ENCODE measurements at places on chromosomes 13 and 19. TPM values are rescaled to one million over a fixed set of nuclear protein-coding genes. Genes with fewer than 3 reads are reported as not detected.

SLC25A41 gene
- total RNA-seq = 1.6 TPM

ZNF415 gene
- total RNA-seq = 13.6 TPM

KIR2DL1 gene
- total RNA-seq = not detected

LILRB1 gene
- not detected for total RNA-seq

IFNL1 gene
- not detected for total RNA-seq

GTF3A gene
- total RNA-seq = 116 TPM

RDH8 gene
- not detected for total RNA-seq

NCR1 gene
- not detected for total RNA-seq

ARID3A gene
- 48.4 TPM for total RNA-seq

SLITRK6 gene
- 33.8 TPM for total RNA-seq

ZNF541 gene
- not detected for total RNA-seq

ICAM5 gene
- total RNA-seq = not detected

ZNF497 gene
- total RNA-seq = 8.4 TPM

DNA sequence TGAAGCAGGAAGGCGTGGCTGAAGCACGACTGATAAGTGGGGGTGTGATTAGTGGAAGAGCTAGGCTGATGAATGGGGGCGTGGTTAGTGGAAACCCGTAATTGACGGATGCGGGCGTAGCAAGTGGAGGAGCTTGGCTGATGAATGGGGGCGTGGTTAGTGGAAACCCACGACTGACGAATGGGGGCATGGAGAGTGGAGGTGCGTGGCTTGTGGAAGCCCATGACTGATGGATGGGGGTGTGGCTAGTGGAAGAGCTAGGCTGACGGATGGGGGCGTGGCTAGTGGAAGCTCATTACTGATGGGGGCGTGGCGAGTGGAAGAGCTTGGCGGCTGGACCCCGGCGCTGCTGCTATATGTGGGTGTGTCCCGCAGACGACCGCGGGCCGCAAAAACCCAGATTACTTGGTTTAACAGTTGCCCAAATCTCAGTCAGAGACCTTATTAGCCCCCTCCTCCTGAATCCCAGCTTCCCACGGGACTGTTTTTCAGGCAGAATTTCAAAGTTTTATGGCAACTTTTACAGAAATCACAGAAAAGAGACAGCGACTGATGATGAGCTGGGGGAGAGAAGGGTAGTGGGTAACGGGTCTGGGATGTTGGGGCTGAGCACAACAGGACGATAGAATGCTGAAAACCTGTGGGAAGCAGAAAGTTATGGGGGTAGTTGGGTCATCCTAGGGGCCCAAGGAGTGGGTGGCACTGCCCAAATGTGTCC lies 9.0 kb upstream of the MEIS3 start:
- peak; percentile 94 for DNase-seq

GRCh38 chr13:113052971-113053370 lies 52.6 kb upstream of the F7 start:
- DNase-seq = no peak

GRCh38 chr13:27573265-27573664 lies 47.1 kb downstream of the LNX2 start:
- DNase-seq = no peak

- DNase-seq = no peak
These were observed 123.6 kb downstream of the COL4A2 start for GRCh38 chr13:110430391-110431336.

- no peak for DNase-seq
These were observed 7.0 kb upstream of the ZNF17 start for GRCh38 chr19:57403737-57404563.

GRCh38 chr13:33541456-33541855 lies 255.9 kb upstream of the STARD13 start:
- no peak for DNase-seq

DNA sequence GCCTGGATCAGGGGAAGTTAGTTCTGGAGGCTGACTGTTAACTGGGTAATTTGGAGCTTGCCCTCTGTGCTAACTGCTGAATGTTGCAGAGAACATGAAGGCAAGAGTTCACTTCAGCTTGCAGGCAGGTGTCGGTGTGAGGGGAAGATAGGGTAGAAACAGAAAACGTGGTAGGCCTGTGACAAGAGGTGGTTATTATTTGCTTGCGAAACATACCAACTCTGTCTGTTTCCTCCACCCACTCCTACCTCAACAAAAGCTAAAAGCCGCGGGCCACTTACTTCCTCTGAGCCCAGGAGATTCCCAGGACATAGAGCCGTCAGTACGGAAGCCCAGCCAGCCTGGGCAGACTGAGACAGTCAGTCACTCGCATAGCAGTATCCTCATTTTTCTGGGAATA lies 119.2 kb upstream of the ABCC4 start:
- no peak for DNase-seq

GRCh38 chr19:9786342-9786741 lies 17.8 kb upstream of the ZNF846 start:
- no peak for DNase-seq

GRCh38 chr19:44657211-44657921 lies 13.7 kb downstream of the PVR start:
- DNase-seq = peak; percentile 79

DNA sequence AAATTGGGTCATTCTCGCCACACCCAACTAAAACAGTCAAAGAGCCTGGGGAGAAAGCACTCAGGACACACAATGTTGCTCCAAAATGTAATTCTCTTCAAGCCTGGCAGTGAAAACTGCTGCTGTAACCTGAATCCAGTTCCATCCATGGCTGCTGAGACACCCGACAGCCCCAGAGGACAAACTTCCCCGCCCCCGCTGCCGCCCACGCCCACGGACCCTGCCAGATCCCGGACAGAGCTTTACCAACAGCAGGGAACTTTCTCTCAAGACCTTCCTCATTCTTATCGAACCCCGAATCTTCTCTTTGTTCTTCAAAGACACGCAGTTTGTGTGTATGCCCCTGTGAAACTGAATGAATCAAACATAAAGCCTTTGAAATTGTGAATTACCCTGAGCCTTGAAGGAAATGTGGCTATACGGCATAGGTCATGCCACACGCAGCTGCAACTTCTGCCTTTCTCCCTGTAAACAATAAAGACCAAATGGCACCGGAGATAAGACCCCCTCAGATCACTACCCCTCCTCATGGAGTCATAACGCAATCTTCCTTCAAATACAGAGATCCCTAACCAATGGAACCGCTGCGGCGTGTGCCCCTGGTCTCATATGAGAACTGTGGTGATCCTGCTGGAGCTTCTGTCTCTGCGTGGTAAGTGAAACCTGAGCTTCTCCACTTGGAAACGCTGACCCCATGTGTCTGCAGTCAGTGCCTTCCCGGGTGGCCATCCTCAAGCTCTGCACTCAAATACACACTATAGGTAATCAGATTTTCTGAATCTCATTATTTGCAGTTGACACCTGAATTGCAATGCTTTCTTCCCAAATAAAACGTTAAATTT lies 4.8 kb upstream of the LAMP1 start:
- DNase-seq = peak; percentile 23

- no peak for DNase-seq
These were observed 428.1 kb downstream of the ITGBL1 start for GRCh38 chr13:101880581-101880980.

DNA sequence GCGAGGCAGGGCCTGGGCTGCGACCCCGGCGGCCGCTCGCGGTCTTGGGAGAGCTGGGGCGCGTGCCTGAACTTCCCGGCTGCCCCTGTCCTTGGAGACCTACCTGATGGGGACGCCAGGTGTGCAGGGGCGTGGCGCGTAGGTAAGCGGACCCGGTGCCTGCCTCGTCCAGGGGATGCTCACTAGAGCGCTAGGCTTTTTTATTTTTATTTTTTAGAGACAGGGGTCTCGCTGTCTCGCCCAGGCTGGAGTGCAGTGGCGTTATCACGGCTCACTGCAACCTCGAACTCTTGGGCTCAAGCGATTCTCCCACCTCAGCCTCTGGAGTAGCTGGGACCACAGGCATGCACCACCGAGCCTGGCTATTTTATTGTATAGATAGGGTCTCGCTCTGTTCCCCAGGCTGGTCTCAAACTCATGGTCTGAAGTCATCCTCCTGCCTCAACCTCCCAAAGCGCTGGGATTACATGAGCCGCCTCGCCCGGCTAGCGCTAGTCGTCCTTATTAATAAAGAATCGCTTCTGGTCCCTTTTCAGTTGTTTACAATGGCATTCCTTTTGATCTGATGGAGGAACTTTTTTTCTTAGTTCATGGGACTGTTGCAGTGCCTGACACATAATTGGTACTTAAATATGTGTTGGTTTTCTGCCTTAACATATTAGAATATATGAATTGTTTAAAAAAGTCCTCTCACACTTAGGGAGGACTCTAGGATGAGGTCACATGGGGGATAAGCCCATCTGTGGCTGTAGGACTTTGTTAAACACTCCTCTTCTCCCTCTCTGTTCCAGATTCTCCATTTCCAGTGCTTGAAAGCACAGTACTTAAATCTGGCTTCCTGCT lies 812 bp downstream of the DPY19L3 start:
- DNase-seq = no peak

GRCh38 chr19:45103508-45104319 lies 10.7 kb downstream of the PPP1R37 start:
- no peak for DNase-seq

DNA sequence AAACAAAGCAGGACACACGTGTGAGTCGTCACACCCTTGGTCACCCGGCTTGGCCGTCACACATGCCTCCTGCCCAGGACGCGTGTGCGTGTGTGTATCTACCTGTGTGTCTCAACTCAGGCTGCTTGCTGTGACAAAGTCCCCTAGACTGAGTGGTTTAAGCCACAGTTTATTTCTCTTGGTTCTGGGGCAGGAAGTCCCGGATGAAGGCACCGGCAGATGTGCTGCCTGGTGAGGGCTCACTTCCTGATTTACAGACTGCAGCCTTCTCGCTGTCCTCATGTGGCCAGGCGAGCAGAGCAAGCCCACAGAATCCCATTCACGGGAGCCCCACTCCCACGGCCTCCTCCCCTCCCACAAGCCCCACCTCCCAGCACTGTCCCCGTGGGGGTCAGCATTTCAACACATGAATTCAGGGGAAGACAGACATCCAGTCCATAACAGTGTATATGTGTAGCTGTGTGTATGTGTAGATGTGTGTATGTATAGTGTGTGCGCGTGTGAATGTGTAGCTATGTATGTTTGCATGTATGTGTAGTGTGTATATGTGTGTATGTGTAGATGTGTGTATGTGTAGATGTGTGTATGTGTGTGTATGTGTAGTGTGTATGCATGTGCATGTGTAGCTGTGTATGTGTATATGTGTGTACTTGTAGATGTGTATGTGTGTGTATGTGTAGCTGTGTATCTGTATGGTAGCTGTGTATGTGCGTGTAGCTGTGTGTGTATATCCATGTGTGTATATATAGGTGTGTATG lies 51.5 kb downstream of the MCF2L start:
- no peak for DNase-seq

GRCh38 chr13:51218626-51219025 lies 3.6 kb upstream of the FAM124A start:
- no peak for DNase-seq

DNA sequence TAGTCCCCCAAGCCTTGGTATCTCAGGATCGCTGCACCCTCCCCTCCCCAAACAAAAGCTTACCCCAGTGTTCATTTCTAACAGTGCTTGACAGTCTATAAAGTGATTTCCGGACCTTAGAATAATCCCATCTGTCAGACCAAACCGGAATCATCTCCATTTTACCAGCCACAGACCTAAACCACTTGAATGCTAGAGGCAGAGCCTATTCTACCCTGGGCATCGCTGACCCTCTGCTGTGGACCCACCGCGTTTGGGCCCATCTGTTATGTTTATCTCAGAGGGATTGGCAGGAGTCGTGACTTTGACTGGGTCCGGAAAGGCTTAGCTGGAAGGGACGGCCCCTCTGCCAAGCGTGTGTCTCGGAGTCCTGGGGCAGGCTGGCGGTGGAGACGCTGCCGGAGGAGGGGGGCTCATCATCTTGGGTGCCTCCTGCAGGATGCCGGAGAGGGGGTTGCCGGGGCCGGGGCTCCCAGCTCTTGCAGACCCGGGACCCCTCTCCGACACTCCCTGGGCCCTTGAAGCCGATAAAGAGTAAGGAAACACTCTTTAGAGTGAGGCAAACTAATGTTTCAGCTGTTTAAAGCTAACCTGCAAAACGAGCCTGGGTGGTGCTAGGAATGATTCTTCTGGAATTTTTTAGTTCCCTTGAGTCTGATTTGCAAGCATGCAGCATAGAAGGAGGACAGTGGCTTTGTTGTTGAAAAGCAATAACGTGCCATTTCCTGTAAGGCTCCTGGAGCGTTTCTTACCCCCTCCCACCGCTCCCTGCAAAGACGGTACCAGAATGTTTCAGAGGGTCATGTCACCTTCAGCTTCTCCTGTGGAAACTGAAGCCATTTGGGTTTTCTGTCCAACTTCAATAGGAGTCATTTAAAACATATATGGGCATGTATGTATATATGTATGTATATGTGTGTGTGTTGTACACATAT lies 1.3 kb downstream of the SLC25A42 start:
- peak; percentile 12 for DNase-seq

DNA sequence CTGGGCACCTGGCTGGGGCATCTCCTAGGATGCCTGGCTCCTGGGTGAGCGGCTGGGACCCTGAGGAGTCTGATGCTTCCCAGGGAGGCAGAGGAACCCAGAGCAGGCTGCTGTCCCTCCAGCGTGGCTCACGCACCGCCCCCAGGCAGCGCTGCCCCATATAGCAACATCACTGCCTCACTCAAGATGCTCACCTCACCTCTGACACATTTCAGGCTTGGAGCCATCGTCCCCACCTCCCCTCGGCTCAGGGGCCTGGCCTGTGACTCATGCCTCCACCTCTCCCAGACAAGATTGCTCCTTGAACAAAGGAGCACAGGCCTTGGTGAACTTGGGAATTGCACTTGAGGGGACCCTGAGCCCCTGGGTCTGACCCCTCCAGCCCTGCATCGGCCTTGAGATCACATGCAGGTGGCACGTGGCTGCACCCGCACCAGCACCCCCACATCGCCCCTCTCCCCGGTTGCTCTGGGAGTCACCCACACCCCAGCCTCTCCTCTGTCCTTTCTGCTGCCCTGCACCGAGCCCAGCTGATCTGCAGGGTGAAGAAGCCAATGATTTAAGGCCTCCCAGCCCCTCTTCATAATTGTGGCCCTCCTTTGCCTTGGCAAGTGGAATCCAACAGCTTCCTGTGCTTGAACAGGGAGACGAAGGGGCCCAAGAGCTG lies 11.2 kb downstream of the CEBPA start:
- DNase-seq = no peak

GRCh38 chr19:49690656-49691242 lies at the start of gene CPT1C:
TSS of gene CPT1C (plus strand) at chr19:49691116. CDS start at chr19:49692253, 1,137 bp downstream.
- peak; percentile 84 for DNase-seq

- DNase-seq = peak; percentile 58
These were observed 2.5 kb downstream of the SHISA7 start for GRCh38 chr19:55440411-55441105.

Data from neural crest cell (in vitro differentiated cells).